ENCODE measurements at places on chromosomes 4 and X.

DNA sequence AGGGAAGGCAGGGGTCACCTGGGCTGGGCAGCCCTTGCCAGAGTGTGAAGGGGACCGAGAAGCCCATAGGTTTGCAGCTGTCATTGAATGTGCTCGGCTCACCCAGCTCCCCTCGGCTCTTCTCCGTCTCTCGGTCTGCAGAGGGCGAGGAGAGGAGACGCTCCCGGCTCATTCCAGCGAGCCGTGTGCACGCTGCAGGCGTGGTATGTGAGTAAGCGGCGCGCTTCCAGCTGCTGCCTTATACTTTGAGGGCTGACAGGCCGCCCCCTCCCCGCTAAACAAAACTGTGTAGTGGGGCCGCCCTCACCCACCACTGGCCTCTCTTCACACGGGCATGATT lies 23.0 kb upstream of the BCORL1 start:
- DNase-seq: no peak

- DNase-seq: no peak
These were observed 92.2 kb downstream of the MAML3 start for GRCh38 chr4:140061659-140062289.

DNA sequence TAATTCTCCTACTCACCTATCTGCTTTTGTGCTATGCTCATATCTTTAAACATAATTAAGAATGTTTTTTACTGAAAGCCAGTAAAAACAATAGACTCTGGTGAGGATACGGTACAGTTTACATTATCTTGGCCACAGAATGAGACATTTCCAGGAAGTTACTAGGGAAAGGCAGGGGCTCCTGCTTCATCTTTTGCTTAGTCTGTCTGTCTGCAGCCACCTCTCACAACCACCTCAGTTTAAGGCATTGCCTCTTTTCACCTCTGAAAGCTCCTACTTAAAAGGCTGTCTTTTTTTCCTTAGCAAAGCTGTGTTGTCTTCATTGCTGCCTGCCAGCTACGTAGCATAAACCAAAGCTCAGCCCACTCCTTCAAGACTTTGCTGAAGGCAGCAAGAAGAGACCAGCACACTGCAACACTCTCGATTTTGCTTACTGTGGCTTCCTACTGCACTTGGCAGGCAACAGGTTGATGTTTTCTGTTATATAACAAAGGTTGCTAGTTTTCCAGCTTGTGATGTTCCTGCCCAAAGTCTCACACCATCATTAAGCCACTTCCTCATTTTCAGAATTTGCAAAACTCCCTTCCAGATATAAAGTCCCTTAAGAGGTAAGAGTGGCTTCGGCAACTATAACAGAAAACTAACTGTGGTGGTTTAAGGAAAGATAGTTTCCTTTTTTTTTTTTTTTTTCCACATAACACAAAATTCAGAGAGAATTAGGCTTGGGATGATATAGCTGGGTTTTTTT lies 432.9 kb downstream of the GRXCR1 start:
- no peak for DNase-seq

DNA sequence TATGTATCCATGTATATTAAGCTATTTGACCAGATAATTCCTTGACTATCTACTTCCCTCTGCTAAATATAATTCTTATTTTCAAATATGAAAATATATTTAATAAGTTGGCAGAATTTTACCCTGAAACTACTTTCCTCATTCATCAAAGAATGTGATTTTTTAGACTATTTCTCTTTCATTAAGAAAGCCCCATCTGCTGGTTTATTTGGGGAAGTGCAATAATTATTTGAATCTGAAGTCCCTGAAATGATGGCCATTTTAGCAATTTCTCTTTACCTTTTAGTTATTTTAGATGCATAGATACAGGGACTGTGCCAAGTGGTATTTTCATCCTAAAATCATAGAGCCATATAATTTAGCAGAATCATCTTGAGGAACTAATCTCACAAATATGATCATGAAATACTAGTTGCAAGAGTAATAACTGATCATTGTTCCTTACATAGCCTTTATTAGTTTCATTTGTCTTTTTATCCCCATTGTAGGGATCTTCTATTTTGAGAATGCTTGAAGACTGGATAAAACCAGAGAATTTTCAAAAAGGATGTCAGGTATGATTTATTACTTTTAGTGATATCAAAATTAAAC lies 39.0 kb downstream of the ENPEP start:
- peak; percentile 35 for DNase-seq

DNA sequence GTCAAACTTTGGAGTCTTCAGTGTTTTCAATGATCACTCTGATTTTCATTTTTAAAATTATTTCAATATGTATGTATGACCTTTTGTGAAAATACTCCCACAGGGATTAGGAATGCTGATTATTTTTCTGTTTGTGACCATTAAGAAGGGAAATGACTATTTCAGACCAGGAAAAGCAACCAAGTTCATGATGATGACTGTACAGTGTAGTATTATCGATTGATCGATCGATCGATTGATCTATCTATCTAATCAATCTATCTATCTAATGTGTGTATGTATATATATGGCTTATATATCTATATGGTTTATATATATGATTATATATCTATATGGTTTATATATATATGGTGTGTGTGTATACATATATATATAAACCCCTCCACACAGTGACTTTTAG lies 131.5 kb upstream of the VEGFC start:
- no peak for DNase-seq

Data from activated CD4-positive, alpha-beta T cell treated with anti-CD3 and anti-CD28 coated beads, Interleukin-10, Interleukin-2, amounts not matched to agents 100 ng/mL and 50 ng/mL, durations not matched to agents 16 hours and 8 hours (primary cell).